ENCODE measurements at places on chromosomes 1 and 21. TPM values are rescaled to one million over a fixed set of nuclear protein-coding genes. Genes with fewer than 3 reads are reported as not detected.

FCRL4 gene
- not detected for total RNA-seq

KAZN gene
- total RNA-seq: 19.3 TPM

FAM78B gene
- total RNA-seq: 1.6 TPM

CLCC1 gene
- total RNA-seq: 33.7 TPM

ARHGEF19 gene
- 8.6 TPM for total RNA-seq

DNA sequence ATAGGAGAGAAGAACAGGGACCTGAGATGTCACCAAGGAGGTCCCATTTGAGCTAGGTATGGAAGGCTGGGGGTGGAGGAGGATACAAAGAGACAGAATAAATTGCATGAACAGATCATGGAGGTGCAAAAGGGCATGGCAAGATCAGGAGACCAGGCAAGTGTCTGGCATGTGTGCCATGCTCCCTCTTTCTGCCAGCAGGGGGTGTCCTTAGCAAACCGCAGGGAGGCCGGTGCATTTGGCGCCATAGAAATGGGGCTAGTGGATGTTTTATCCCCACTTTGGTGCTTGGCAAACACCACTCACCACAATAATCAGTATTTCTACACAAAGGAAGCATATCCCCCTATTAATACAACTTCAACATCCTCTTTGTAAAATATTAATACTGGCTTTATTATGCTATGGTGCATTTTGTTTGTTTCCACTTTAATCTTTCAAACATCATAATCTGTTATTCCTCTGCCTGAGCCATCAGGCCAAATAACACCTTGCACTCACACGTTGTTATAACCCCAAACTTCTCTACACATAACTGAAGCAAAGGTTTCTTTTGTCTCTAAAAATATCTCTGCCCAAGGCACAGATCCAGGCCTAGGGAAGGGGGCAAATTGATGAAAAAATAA lies 25.9 kb downstream of the S100A6 start:
- no peak for DNase-seq

DNA sequence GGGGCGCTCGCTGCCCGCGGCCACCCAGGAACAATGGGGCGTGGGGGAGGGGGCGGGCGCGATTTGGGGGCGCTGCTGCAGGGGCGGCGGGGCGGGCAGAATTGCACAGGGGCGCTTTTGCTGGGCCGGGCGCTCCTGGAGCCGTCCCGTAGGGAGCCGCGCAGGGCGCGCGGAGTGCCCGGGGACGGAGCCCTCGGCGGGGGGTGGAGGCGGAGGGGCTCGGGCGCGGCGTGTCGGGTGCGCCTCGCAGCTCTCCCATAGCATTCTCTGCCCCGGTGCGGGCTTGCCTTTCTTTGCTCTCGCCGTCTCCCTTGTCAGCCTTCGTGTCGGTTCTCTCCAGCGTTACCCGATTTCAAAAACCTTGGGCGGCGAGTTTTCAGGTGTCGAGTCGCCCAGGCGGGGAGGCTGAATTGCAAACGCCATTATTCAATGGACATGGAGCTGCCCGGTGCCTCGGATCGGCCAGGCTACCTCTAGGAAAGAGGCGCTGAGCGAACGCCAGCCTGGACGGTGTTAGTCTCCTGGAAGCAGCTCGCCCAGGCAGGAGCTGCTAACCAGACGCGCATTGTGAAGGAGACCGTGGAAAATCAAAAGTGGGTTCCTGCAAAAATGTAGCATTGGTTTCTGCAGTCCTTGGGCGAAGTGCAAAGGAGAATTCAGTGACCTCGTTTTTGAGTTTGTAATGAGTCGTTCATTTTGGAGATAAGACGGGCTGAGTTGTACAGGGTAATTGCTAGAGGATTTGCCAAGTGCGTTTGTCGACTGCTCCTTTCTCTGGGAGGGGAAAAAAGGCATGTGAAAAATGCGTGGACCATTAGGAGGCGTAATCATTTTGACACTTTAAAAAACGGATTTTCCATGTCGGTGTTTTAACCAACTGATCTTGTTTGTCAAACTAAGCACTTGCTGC lies 626 bp downstream of the CXADR start:
- no peak for DNase-seq

- no peak for DNase-seq
These were observed 31.8 kb downstream of the SLC2A1 start for GRCh38 chr1:42926879-42927242.

- DNase-seq: no peak
These were observed 111.8 kb upstream of the ADAR start for GRCh38 chr1:154719586-154720327.

GRCh38 chr1:116006486-116006964 lies 30.2 kb downstream of the SLC22A15 start:
- no peak for DNase-seq

- DNase-seq: no peak
These were observed 105.2 kb downstream of the ACBD6 start for GRCh38 chr1:180397175-180397574.

All from aorta (tissue), 5 donors.